Stimulated activated CD4-positive, alpha-beta T cell treated with anti-CD3 and anti-CD28 coated beads, Interleukin-4, amount 100 ng/mL, for 48 hours (primary cell): ENCODE measurements at places on chromosomes 11 and 22.
A peak's percentile ranks its signal among the peaks of the same experiment; 100 is the strongest.

- no peak for DNase-seq
These were observed 48.8 kb downstream of the OSBP2 start for GRCh38 chr22:30743257-30744020.

GRCh38 chr22:49322231-49322630 lies 505.4 kb downstream of the BRD1 start:
- DNase-seq: no peak

GRCh38 chr22:36244522-36245391 lies 5.4 kb upstream of the APOL2 start:
- DNase-seq: no peak

GRCh38 chr22:18063306-18063705 lies 14.5 kb upstream of the PEX26 start:
- DNase-seq: no peak

DNA sequence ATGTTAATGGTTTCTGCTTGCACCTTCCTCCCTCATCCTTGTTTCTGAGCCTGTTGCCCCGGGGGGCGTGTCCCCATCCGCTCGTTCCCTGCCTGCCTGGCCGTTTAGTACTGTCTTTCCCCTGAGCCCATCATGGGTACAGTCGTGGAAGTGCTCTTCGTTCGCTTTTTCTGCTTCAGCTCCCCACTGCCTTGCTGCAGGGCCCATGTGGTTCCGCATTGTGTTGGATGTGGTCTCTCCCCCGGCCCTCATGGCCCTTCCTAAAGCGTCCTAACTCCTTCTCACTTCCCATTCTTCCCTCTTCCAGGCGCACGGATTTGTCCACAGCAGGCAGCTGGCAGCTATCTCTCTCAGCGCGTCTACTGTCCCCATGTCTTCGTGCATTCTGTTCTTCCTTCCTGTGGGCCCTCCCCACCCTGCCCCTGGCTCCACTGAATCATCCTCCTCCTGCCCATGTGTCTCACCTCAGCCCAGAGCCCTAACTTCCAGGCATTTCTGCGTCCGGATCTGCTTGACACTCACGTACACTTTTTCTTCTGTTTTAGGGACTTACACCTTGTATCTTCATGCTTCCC lies 98.1 kb downstream of the ZBTB16 start:
- DNase-seq: no peak

DNA sequence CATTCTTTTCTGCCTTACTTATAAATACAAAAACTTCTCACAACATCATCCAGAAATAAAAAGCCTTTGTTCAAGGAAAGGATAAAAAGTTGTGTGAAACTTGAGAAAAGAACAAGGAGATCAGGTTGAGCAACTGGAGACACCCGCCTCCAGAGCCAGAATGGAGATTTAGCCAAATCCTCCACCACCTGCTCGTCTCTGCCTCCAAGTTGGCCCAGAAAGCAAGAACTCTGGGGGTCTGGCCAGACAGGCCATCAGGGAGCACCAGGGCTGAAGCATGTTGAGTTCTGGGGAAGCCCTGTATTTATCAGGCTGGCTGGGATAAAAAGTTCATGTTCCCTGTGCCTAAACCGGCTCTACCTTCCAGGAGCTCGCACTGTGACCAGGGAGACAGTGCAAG lies 14.9 kb downstream of the SMCO4 start:
- DNase-seq: no peak

DNA sequence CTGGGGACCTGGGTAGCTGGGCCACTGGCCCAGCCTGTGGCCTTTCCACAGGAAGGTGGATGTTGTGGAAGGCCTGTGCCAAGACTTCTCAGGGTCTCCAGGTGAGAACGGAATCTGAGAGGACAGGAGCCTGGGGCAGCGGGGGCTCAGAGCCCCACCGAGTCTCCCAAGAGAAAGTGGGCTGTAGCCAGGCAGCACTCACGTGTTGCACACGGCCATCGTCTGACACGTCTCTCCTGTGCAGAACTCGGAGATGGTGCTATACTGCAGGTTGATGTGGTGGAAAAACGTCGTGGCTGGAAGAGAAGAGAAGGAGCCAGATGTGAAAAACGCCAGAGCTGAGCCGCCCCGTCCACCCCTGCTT lies 6.4 kb downstream of the MOB2 start:
- no peak for DNase-seq

- DNase-seq: peak; percentile 33
These were observed at the start of gene STK33 for GRCh38 chr11:8593935-8594909. STK33 (minus strand) TSS chr11:8594228; CDS start chr11:8474905, 119,323 bp downstream.

DNA sequence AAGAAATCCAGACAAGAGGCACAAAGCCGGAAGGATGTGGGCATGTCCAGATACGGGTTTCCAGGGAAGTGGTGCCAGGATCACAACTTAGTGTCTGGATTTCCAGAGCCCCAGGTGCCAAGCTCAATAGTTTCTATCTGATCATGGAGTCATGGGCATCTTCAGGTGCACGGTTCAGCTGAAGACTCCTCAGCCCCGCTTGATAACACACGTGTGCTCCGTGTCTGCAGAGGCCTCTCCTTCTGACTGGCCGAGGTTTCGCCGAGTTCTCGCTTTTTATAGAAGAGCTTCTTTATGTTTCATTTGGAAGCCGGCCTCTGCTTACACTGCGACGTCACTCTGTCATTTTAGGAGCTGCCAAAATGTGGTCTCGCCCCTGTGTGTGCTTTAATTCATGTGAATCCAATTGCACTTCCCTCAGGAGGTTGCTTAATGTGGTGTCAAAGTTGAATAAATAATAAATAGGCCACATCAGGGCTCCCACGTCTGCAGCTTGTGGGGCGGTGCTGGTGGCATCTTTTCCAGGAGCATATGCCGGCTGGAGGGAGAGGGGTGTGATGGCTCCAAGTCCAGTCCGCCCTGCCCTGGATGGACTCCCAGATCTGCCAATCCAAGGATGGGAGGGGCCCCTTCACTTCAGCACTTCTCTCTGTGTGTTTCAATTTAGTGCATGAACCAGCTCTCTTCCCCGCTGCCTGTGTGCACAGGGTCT lies 1410.8 kb downstream of the TBC1D22A start:
- DNase-seq: no peak
